ENCODE measurements at places on chromosomes 3 and 15.

- no peak for DNase-seq
These were observed 53.5 kb downstream of the AMOTL2 start for GRCh38 chr3:134320749-134321148.

GRCh38 chr3:113638910-113639309, 57.5 kb downstream of the USF3 start:
- no peak for DNase-seq

- DNase-seq = no peak
These were observed 112.3 kb downstream of the IQCH start for GRCh38 chr15:67366904-67367303.

- DNase-seq = no peak
These were observed 256.0 kb upstream of the CTDSPL start for GRCh38 chr3:37605572-37606153.

GRCh38 chr3:171810629-171811294, 479 bp upstream of the PLD1 start:
- no peak for DNase-seq

DNA sequence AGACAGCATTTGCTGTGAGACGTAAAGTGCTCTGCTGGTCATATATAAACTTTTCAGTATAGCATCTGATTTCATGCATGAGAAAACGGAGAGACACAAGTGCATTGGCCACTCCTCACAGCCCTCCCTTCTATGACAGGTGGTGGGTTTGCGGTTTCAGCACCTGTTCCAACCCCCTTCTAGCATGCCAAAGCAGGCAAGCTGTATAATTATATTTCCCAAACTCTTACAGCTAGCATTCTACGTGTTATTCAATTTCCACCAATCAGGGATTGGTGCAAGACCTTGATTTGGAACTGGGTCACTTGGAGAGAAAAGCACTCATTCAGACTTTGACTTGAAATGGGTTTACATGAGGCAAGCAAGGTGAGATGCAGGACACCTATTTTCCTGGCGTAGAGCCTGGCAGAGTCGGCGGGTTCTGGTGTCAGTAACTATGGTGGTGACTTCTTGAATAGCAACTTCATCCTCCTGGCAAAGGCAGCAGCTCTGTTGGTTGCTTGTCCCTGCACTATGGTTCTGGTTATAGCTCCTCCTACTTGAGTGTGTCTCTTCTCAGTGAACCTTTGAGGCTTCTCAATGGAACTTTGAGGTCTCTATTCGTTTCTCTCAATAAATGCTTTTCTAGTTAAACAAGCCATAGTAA, 356.5 kb downstream of the TBL1XR1 start:
- no peak for DNase-seq

DNA sequence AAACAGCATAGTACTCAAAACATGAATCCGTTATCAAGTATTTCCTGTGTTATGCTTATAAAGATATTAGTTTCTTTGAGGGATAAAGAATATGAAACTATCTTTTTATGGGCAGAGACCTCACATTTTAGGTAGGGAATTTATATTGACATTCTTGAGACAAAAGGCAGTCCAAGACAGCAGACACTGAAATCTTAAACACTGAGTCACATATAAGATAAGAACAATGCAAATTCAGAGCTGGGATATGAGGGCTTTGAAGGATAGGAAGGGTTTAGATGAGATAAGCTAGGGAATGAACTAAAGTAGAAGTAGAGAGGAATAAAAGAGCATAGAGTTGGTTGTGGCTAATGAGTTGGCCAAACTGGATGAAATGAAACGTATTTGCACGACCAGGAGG, 58.4 kb downstream of the ASTE1 start:
- no peak for DNase-seq

DNA sequence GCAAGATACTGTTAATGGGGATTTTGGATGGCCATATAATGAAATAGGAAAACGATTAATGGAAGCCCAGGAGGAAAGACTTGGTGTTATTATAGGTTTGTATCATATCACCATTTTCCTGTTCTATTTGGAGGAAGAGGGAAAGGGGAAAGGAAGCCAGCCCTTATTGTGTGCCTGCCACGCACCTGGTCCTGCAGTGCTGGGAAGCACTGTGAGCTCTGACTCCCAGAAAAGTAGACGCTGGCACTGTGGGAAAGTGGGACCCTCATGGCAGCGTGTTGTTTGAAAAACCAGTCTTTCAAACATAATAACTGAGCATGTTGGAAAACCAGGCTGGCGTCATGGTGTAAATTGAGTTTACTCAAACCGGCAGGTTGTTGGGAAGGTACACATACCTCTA, 22.0 kb downstream of the CGNL1 start:
- DNase-seq = no peak

GRCh38 chr15:62444104-62445022, 279.3 kb upstream of the C2CD4B start:
- no peak for DNase-seq

DNA sequence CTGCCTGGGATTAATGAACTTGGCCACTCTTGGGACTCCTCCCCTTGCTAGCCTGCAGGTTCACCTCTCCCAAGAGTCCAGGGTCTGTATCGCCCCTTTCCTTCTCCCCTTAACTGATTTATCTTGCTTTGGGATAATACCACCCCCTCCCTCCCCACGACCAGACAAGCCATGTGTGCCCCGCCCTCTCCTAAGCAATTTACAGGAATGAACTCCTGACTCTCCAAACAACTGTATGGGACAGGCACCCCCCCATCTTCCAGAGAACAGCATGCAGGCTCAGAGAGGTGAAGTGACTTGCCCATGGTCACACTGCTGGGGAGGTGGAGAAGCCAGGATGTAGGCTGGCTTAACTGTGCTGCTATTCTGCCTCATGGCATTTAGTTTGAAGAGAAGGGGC, 46.8 kb downstream of the RGMA start:
- DNase-seq = no peak

DNA sequence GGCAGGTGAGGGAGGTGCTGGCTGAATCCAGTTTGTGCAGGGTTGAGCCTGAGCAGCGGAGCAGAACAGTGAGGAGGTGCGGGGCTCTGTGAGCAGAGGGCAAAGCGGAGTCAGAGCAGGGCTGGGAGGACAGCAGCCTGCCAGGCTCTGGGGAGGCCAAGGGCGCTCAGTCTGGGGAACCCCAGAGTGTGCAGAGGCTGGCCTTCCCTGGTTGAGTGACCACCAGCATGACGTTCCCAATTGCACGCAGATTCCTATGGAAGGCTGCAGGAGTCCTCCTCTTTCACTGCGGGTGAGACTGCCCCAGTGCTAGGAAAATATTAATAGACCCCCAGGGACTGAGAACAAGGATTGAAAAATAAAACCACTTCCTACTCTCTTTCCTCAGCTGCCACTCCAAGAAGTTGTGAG, 13.2 kb downstream of the MRAS start:
- DNase-seq = no peak

GRCh38 chr3:53921296-53921695, 29.6 kb upstream of the SELENOK start:
- DNase-seq = no peak

GRCh38 chr3:13580256-13581023, 31.5 kb downstream of the FBLN2 start:
- no peak for DNase-seq

DNA sequence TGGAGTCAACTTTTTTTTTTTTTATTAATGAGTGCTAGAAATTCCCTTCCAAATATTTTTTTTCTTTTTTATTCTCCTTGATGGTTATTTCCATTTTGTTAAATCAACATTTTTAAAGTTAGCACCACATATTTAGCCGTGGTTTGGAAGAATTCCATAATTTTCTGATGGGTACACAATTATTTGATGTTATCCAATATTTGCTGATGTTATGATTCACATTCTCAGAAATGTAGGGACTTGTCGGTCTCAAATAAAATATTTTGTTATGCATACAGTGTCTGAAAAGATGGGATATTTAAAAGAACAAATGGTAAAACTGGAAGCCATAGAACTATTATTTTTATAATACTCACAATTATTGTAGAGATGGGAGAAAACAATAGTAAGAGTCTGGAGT, 911.5 kb upstream of the GBE1 start:
- DNase-seq = no peak

GRCh38 chr15:42121021-42121420, 26.7 kb upstream of the PLA2G4D start:
- no peak for DNase-seq

GRCh38 chr3:141193066-141193830, 38.4 kb upstream of the PXYLP1 start:
- no peak for DNase-seq

DNA sequence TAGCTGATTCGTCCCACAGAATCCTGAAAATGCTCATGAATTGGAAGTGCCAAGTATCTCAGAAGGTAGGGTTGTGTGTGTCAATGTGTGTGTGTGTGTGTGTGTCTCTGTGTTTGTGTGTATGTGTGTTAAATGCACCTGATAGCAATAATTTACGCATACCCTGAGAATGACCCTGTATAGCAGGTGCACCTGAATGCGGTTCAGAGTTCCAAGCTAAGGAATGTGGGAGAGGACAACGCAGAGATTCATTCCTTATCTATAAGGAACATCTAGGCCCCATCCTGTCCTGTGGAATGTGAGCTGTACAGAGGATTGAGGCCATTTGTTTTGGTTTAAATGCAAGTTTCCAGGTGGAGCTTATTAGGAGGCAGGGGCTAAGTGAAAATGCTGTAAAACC, 49.1 kb upstream of the NEDD4 start:
- DNase-seq = no peak

- no peak for DNase-seq
These were observed 61.4 kb downstream of the CD47 start for GRCh38 chr3:108029466-108029865.

DNA sequence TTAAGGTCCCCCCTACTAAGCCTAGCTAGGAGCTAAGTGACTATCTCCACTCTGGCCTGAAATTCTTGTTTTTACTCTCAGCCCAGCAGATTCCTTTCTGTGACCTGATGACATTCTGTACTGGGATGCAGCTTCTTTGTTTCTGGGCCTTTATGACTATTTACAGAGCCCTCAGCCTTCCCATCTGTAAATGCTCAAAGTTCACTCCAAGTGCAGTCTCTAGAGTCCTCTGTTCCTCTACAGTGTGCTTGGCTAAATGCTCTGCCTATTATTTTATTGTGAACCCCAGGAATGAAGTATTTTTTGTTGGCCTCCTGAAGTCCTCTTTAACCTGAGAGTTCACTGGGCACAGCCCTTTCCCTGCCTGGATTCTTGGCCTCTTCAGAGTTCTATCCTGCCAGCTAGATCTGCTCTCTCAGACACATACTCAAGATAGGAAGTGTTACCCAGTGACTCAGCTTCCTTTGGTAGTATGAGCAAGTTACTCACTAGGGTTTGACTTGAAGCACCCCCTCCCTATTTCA, 278.1 kb upstream of the P2RY1 start:
- DNase-seq = no peak

GRCh38 chr3:141876891-141877621, 613 bp downstream of the ATP1B3 start:
- DNase-seq = peak; percentile 38

- no peak for DNase-seq
These were observed 4.0 kb downstream of the PDHB start for GRCh38 chr3:58429657-58430056.

DNA sequence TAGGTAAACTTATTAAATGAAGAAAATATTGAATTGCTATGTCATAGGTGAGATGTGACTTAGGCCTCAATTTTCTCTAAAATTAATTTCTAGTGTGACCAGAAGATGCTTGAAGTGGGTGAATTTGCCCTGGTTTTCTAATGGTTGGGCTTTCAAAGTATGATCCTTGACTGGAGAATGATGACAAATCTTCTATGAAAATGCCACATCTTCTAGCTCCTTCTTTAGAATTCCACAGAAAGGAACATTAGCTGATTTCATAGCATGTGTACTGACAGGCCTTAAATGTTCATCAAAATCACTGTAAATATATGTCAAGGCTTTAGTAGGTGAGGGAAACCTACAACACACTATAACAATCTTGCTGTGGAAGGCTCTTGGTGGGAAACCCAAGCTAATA, 8.9 kb downstream of the ABI3BP start:
- DNase-seq = no peak

- DNase-seq = no peak
These were observed 47.7 kb downstream of the PXYLP1 start for GRCh38 chr3:141279077-141279967.

DNA sequence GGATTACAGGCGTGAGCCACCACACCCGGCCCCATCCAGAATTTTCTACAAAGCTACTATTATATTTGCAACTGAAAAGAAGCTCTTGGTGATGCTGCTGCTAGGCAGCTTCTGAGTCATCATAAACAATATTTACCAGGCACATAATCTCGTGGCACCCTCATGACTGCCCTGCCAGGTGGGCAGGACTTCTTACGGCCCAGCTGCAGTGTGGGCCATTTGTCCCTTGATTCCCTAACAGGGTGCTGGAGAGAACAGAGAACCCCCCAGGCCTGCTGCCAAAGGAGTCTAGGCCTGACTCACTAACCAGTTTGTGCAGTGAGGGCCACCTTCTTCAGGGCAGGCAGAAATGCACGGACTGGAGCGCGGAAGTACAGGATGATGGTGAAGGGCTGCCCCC, 4.9 kb downstream of the EPB42 start:
- no peak for DNase-seq

DNA sequence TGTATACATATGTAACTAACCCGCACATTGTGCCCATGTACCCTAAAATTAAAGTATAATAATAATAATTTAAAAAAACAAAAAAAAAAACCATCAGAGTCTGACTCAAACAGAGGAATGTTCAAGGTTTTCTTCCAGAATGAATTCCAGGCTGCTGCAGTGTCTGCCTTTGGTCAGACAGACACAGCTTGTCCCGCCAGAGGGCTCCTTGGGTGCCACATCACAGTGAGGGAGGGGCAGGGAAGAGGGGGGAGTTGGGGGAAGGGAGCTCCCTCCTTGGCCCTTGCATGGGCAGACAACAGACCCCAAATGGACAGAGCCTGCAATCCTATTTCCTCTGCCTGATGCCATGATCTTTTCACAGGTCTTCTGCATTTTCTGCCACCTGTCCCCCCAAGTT, 36.5 kb downstream of the ITGB5 start:
- DNase-seq = no peak

DNA sequence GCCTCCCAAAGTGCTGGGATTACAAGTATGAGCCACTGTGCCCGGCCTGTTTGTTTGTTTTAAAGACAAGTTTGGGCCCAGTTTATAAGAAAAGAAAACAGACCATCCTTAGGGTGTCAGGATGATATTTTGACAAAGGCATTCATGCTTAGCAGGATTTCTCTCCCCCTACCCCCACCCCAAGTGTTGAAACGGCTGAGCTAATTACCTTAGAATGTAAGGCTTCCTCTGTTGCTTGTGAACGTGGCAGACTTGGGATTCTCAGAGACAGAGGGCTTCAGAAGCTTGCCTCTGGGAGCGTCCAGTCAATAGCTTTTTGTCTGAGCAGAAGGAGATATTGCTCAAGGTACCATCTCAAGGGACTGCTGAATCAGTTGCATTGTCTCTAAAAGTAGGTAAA, 24.0 kb downstream of the FLNB start:
- no peak for DNase-seq

DNA sequence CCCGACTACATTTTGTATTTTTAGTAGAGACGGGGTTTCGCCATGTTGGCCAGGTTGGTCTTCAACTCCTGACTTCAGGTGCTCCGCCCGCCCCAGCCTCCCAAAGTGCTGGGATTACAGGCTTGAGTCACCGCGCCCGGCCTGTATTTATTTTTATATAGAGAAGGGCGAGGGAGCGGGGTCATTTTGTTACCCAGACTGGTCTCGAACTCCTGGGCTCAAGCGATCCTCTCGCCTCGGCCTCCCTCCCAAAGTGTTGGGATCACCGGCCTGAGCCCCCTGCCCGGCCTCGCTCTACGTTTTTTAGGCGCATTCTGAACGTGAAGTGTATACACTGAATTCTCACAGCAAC, 514 bp upstream of the PPP4R2 start:
- no peak for DNase-seq

GRCh38 chr15:76339305-76340197, 3.0 kb downstream of the ISL2 start:
- DNase-seq = no peak

- no peak for DNase-seq
These were observed 43.7 kb downstream of the SRPRB start for GRCh38 chr3:133849346-133849745.

Measured in activated CD4-positive, CD25-positive, alpha-beta regulatory T cell treated with anti-CD3 and anti-CD28 coated beads, Interleukin-2, amount 50 U/mL, for 16 hours (primary cell).